NCI-H2081 treated with DMSO at 0.1 percent for 48 hours (cell line): ENCODE measurements at places on chromosomes 12 and 14.

DNA sequence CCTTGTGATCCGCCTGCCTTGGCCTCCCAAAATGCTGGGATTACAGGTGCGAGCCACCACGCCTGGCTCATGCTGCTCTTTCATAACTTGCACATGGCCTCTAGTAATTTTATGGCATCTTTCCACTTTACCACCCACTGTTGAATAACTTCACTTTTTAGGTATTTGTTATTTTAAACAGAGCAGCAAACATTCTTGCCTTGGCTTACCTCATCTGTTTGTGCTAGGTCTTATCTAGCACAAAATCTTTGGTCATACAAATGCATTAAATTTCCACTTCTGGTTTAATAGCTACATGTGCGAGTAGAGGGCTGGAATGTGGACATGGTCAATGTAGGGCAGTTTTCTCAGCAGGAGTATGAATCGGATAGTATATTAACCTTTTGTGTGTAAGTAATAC lies 38.8 kb upstream of the ATF7IP start:
- DNase-seq, result no peak

- DNase-seq, result no peak
These were observed 43.5 kb downstream of the B4GALNT3 start for GRCh38 chr12:503111-503761.

- DNase-seq, result no peak
These were observed 17.4 kb downstream of the CEP170B start for GRCh38 chr14:104882325-104882973.

- DNase-seq, result no peak
These were observed 7.9 kb downstream of the C14orf132 start for GRCh38 chr14:96047101-96047500.

DNA sequence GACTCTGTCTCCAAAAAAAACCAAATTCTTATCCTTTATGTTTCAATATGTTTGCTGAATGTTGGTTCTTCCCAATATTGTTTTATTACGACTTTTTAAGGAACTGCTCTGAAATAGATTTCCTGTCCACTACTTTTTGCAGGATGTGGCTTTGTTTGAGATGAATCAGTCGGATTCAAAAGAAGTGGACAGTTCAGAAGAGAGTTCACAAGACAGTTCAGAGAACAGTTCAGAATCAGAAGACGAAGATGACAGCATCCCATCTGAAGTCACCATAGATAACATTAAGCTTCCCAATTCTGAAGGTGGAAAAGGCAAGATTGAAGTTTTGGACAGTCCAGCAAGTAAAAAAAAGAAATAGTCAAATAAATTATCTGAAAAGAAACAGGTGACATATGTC lies 8.2 kb downstream of the NOPCHAP1 start:
- DNase-seq, result no peak

DNA sequence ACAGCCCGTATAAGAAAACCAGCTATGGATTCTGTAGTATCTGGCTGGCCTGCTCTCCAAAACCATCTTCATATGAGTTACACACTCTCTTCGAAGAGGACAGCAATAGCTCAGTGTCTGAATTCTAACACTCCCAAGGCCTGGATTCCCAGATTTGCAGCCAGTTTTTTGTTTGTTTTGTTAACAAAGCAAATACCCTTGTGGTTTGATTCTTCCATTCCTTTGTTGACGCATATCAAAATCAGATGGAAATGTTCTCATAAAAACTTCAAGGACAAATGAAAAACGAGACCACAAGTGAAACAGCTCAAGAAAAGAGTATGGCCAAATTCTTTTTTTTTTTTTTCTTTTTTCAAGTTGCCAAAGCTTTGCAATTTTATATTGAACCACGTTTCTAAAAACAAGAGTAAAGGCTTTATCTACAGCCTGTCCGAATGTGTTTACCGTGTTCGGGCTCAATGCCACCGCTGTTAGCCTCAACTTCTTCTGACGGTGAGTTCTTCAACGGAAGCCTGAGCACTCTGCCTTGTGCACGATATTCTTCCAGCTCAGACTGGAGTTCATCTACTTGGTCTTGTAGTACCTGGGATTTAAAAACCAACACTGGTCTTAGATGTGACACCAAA lies 67.5 kb downstream of the NIN start:
- no peak for DNase-seq

GRCh38 chr12:131694116-131694838 lies 16.6 kb upstream of the SFSWAP start:
- DNase-seq, result no peak

- no peak for DNase-seq
These were observed 429.4 kb downstream of the DIO2 start for GRCh38 chr14:79781882-79782281.

DNA sequence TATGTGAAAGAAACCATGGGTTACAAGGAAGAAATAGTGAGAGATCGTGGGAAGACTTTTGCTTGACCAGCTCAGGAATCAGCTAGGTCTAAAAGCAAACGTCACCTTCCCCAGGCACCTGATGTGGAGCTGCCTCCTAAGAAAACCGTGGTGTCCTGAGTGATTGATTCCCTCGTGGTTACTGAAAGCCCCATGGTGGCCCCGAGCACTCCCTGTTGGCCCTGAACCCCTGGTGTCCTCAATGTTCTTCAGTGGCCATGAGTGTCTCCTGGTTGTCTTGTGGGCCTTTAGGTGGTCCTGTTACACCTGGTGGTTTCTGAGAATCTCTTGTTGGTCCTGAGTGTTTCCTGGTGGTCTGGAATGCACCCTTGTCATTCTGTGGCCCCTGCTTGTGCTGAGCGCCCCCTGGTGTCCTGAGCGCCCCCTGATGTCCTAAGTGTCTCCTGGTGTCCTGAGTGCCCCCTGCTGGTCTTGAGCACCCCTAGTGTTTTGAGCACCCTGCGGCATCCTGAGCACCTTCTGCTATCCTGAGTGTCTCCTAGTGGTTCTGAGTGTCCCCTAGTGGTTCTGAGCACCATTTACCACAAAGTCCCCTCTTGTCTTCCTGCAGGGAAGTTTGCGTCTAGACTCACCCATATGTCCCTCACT lies 518.7 kb downstream of the TMEM121 start:
- DNase-seq, result no peak

DNA sequence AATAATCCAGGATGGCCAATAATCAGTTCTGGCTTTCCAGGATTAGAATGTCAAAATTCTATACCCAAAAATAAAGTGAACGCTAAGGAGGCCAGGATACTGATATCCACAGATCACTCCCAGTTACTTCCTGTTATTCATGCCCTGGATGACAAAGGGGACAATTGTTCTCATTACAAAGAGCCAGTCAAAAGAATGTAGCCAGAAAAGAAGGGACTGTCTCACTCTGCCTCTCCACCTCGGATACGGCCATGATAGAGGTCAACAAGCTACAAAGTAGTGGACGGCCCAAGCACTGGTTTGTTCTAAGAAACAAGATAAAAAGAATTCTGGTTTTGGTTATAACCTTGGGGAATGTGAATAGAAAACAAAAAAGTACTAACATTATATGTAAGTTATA lies 116.1 kb upstream of the ATF7IP start:
- DNase-seq, result no peak

DNA sequence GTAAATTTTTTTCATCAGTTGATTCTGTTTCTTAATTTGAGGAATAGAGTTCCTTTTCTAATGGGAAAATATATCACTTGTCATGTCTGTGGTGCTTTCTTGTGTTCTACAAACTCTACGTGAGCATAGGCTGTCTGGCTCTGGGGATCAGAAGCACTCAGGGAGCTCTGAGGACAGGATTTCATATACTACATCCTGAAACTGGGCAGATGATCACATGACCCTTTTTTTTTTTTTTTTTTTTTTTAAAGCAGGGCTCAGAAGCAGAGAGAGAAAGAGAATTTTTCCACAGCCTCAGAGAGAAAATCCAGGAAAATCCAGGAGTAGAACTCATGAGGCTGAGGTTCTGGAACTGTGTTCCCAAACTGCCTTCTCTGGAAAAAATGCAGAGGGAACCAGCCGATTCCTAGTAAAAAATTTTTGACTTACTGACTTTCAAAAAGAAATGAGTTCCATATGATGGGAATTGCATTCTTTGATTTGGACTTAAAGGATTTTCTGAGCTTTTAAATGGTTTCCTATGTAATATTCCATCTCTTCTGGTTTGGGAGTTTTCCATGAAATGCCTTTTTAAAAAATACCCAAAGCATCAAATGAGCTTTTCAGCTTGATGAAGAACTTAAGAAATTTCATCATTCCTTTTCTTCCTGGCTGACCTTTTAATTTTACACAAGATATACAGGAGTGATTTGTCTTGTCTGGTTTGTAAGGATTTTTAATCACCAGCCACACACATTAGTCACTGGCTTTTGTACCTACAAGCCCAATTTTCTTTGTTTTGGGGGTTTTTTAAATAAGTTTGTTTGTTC lies 183.1 kb upstream of the HIF1A start:
- no peak for DNase-seq

DNA sequence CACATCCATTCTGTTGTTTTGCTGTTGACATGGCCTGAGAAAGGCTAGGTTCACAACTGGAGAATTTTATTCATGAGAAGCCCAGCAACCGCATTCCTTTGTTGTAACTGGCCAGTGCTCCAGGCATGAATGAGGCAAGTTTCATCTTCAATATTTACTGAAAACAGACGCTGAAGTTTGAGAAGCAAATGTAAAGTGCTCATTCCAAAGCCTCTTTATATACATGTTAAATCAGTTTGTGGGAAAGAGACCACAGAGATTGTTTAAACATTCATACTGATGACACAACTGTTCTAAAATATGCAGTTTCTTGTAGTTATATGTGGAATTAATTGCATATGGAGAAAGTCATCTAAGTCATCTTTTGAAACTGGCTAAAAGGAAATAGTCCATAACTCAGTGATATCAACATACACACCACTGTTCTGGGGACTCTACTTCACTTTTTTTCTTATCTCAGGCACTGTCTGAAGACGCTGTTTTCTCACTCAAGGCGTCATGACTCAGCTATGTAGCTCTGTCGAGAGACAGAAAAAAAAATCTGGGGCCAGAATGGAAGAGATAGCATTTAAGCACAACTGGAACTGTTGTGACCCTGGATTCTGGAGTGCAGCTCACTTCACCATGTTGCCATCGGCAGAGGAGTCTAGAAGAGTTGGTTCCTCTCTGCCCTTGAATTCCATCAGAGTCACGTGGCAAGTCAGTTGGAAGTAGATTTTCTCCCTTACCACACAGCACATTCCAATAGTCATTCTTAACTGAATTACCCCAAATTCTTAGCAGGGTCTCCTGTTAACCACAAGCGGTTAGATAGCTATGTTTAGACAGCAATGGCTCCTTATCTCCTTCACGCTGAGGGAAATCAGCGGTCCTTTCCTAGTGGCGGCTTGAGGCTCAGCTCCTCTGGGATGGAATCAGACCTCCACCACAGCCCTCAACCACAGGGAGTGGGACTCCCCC lies 258.4 kb upstream of the HMGA2 start:
- no peak for DNase-seq

DNA sequence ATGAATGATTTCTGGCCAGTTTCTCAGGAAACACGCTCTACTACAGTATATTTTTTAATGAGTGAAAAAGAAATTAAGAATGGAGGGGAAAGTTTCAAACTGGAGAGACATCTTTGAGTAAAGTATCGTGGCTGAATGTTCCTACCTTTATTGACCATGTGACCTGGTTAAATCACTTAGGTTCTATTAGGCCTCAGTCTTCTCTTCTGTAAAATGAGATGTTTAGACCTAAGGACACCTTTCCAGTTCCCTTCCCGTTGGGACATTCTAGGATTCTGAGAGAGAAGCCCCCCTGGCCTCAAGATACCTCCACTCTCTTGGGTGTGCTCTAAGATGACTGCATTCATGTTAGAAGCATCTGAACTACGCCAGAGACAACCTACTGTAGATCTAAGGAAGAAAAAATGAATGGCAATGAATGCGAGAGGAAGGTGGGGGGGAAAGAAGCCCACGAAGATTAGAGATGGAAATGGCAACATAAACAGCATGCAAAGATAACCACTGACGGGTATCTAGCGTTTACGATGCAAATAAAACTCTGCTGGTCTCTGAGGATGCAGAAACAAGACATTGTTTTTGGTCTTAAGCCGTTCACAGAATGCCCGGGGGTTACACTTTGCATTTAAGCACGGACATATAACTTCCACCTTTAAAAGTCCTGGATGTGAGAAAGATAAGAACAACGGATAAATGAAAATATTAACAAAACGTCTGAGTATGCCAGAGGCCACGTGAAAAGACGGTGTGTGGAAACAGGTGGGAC lies 599 bp upstream of the CPSF6 start:
- no peak for DNase-seq

DNA sequence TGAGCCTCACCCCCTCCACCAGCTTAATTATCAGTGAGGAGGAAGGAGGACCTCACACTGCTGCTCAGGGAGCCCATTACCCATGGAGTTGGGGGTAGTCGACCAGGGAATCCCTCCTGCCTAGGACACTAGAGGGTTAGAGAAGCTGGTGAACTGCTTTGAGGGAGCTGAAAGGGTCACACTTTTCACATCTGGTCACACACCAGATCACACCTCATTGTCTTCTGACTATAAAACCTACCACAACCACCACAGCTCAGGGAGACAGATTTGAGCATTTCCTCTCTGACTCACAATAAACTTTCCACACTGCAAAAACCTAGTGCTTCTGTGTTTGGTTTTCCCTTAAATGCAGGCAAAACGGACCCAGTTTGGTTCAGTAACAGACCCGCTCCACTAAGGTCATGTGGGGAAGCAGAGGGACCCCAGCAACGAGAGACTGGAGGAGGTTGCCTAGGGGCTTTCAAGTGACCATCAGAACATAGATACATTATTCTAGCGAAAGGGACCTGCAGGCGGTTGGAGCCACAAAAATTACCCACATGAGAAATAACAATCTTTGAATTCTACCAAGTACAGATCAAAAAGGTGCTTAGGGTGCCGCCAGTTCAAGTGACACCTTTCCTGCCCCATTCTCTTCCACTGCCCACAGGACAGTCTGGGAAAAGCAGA lies 151.4 kb upstream of the AVPR1A start:
- DNase-seq, result no peak

GRCh38 chr12:68119250-68119649 lies 40.3 kb downstream of the IFNG start:
- DNase-seq, result no peak
